Stimulated activated naive B cell treated with anti-CD40 and anti-IgM and Interleukin-4, amounts not matched to agents 10 μg/mL and 1 μg/mL and 100 μg/mL, for 72 hours (primary cell): ENCODE measurements at places on chromosomes 6 and 20.

GRCh38 chr6:22372922-22373321 is 76.1 kb upstream of the PRL start:
- DNase-seq = no peak

DNA sequence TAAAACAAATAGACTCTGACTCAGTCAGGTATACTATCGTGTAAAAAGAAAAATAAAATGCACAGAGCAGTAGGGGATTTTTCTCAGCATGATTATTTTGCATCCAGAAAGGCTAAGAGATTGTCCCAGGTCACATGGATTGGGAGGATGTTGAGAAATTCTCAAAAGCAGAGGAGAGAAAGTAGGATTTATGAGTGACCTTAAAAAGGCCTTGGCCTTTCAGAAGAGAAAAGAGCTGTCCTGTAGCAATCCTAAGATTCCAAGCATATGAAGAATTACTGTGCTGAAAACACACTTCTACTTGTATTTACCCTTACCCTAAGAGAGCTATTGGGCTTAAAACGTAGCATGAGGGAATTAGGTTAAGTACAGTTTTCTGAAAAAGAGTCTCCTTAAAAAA is 149.7 kb upstream of the ENPP5 start:
- no peak for DNase-seq

- DNase-seq = no peak
These were observed 8.0 kb upstream of the SLC17A3 start for GRCh38 chr6:25882051-25882496.

GRCh38 chr20:48652961-48653705 is 174.7 kb downstream of the PREX1 start:
- DNase-seq = no peak

DNA sequence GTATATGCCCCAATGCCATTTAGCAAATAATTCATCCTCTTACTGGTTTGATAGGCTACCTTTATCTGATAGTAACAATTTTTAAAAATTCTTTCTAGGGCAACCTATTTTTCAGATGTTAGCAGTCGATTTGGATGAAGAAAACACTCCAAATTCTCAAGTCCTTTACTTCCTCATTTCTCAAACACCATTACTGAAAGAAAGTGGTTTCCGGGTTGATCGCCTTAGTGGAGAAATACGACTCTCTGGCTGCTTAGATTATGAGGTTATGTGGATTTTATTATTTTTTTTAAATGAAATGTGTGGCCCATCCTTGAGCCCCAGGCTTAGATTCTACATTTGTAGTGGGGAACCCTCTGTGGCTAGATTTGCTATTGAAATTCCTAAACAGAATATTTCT is 26.3 kb downstream of the CDH26 start:
- DNase-seq = no peak

DNA sequence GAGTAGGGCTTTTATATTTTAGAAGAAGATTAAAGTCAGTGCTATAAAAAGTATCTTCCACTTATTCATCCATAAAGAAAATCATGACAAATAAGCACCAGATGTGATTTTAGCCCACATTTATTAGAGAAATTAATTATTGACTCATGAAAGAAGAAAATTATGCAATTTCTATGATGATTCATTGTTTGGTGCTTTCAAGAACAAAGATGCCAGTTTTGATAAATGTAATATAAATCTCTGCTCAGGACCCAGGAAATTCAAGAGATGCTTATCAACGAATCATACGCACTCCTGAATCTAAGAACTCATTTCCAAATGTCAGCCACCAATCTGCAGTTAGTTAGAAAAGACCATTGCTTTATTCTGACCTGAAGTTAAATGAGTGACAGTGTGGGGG is 211.4 kb downstream of the ARHGAP18 start:
- DNase-seq = no peak

DNA sequence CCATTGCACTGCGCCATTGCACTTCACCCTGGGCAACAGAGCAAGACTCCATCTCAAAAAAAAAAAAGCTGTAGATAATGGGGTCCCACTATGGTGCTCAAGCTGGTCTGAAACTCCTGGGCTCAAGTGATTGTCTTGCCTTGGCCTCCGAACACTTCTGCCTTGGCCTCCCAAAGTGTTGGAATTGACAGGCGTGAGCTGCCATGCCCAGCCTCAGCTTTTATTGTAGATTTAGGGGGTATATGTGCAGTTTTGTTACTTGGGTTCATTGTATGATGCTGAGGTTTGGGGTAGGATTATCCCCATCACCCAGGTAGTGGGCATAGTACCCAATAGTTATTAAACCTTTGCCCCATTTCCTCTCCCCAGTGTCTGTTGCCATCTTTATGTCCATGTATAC is 11.4 kb downstream of the HSPA1B start:
- no peak for DNase-seq

GRCh38 chr6:1836690-1837089 is 227.0 kb downstream of the FOXC1 start:
- DNase-seq = no peak

- DNase-seq = peak; percentile 25
These were observed 87.7 kb downstream of the HIVEP2 start for GRCh38 chr6:142857233-142857761.

DNA sequence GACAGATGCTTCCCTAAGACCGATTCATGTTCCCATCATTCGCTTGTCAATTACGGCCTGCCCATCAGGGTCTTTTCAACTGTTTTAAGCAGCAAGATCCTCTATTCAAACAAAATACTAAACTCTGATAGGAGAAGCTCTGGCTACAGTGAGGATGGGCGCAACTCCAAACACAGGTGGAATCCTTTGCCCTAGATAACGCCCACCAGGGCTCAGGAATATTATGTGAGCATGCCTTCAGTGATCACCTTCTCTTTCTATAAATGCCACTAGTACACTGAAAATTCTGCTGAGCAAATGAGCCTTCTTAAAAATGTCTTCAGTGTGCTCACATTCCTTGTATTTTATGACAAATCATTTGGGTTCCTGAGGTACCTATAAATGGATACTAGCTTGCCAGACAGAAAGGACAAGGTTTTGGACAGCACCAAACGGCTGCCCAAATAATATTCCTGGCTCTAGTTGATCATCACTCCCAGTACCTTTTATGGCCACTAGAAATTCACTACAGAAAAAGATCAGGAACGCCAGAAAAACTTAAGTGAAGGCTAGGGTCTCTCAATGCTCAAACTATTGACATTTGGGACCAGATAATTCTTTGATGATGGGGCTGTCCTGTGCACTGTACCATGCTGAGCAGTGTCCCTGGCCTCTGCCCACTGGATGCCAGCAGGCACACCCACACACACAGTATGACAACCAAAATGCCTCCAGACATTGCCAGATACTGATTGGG is 13.1 kb downstream of the ZNF217 start:
- DNase-seq = no peak

DNA sequence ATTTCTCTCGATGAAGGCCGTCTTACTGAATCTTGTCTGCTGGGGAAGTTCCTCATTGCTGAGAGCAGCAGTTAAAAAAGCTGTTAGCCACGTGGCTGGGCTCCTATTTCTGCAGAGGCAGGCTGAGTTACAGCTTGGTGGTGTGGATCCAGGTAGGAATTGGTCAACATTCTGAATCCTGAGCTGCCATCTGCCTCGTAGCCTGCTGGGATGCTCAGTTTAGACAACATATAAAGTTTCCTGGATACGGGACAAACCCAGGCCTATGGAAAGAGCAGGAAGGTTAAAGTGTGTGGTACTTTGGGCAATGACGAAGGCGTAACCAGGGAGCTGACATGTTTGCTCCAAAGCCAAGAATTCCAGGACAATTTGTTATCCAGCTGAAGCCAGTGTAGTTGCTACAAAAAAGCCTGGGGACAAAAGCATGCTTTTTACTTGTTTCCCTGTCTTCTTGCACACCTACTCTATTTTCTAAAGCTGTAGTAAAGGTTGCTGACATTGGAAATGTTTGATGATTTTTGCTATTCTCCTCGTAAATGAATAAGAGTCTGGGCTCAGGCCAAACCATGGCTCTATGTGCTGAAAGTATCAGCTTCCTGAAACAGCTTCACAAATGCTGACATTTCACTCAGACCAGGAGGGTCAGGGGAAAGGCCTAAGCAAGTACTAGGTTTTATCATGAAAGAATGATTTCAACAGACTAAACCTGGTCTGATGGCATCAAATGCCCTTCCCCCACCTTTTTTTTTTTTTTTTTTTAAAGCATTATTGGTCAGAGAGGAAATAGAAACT is 12.4 kb upstream of the MYLK2 start:
- DNase-seq = no peak

- peak; percentile 67 for DNase-seq
These were observed 22.7 kb upstream of the ZNF184 start for GRCh38 chr6:27495386-27496135.

DNA sequence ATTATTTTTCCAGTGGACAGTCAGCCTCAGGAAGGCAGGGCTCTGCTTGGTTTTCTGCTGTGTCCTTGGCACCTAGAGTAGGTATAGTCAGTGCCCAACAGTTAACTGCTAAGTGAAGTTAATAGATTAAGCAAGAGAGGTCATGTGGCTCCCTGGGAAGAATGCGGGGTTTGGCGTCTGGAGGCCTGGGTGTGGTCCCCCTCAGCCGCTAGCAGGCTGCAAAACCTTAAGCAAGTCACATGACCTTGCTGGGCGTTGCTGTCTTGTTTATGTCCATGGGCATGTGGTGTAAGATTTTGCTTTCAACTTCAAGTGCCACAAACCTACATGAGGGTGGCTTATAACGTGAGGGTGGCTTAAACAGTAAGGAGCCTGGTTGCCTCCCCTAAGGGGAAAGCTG is 75.5 kb upstream of the SCP2D1 start:
- no peak for DNase-seq

- no peak for DNase-seq
These were observed 9.8 kb downstream of the VEGFA start for GRCh38 chr6:43779852-43780236.

GRCh38 chr6:63582579-63583231 is 10.4 kb downstream of the LOC128125822 start:
- DNase-seq = no peak

DNA sequence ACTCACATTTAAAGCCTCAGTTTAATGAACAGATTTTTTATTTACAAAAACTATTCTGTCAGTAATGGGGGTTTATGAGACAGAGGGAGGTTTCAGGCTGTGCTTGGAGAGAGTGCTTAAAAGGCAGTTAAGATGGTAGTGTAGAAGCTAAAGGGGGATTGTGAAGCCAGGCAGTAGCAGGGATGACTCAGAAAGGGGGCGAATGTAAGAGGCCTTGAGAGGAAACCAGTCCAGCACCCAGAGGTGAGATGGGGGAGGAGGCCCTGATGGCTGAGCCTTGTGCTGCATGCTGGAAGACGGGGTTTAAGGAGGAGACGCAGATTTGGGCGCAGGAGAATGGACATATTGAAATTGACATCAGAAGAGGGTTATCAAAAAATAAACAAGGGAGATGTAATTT is 6.6 kb upstream of the SERPINB9 start:
- no peak for DNase-seq

DNA sequence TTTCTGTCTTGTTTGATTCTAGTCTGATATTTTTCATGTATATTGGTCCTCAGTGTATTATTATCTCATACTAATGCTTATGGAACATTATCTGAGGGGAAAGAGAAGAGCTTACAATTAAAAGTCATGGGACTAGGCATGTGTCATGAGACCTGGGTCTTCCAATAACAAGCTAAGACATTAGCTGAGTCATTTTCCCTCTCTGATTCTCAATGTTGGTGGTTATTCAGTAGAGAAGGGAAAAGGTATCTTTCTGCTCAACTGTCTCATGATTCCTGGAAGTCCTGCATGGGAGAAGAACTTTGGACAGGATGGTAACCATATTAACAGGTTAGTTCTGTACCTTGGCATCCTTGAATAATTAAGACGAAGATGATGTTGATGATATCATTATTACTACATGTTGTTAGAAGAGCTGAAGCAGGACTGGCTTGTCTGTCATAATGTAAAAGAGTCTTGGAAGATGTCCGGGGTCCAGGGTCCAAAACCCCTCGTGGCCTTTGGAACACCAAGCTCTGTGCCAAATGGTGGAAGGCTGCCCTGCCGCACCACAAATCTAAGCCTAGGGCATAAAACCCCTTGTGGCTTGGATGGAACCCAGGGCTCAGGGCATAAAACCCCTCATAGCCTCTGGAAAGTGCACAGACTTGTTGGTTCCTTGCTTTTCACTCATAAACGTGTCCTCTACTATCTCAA is 19.1 kb downstream of the TRIM38 start:
- no peak for DNase-seq

DNA sequence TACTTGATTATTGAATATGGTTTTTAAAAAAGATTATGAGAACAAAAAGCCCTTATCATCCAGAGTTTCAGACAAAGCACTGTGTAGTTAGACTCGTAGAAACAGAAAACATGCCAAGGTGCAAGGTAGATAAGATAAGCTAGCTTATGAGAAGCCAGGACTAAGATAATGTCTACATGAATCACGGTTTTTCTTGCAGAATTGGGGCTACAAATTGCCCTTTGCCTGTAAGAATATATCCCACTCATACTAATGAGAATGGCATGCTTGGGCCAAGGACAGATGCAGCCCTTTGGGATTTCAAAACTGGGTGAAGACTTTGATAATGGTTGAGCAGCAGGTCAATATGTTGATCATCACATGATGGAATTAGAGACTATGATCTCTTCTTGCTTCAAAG is 165.3 kb upstream of the PREP start:
- no peak for DNase-seq

DNA sequence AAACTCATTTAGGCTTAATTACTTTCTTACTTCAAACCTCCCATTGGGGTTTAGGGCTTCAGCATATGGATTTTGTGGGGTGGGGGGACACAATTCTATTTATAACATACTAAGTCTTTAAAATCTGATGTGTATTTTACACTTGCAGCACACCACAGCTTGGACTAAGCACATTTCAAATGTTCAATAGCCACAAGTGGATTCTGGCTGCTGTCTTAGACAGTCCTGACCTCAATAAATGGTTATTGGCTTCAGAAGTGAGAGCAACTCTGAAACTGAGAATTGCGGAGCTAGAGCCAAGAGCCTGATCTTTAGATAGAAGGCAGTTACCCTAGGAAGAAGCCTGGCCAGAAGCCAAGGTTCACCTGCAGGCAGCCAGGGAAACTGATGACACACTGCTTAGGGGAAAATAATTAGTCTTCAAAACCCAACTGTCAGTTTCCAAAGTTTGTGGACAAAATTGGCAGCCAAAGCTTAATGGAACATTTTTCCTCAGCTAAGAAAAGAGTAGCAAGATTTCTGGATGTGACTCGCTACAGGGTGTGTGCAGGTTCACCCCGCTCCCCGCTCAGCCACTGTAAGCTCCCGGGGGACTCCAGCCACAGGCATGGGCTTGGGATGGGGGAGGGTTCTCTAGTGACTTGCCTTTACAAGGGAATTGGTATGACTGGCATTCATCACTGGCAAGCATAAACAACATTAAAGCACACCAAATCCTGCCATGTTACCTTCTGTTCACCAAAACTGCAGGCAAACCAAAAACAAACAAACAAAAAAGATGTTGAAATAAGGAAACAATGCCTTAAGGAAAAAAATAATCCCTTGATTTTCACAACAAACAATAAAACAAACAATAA is 219.8 kb downstream of the TFAP2A start:
- no peak for DNase-seq

- no peak for DNase-seq
These were observed 188.2 kb upstream of the PREP start for GRCh38 chr6:105591053-105591452.
